Activated CD8-positive, alpha-beta memory T cell treated with anti-CD3 and anti-CD28 coated beads, Interleukin-2, amount 10 ng/mL, durations not matched to agents 7 days and 5 days (primary cell): ENCODE measurements at places on chromosomes 7 and 10. TPM values are rescaled to one million over a fixed set of nuclear protein-coding genes. Genes with fewer than 3 reads are reported as not detected.
A peak's percentile ranks its signal among the peaks of the same experiment; 100 is the strongest.

GRCh38 chr10:16756561-16757221 lies 60.5 kb downstream of the RSU1 start:
- H3K36me3 ChIP-seq, result peaks cover 15% of the 10 kb centered on the region
- H3K4me1 ChIP-seq, result no peaks in the 10 kb centered on the region
- no peak overlapping the region for H3K4me3 ChIP-seq
- H3K27ac ChIP-seq, result no peak overlapping the region
- no peaks in the 10 kb centered on the region for H3K27me3 ChIP-seq

PROSER2 gene
- 0.23 TPM for total RNA-seq

LIPM gene
- total RNA-seq, result not detected

DNA sequence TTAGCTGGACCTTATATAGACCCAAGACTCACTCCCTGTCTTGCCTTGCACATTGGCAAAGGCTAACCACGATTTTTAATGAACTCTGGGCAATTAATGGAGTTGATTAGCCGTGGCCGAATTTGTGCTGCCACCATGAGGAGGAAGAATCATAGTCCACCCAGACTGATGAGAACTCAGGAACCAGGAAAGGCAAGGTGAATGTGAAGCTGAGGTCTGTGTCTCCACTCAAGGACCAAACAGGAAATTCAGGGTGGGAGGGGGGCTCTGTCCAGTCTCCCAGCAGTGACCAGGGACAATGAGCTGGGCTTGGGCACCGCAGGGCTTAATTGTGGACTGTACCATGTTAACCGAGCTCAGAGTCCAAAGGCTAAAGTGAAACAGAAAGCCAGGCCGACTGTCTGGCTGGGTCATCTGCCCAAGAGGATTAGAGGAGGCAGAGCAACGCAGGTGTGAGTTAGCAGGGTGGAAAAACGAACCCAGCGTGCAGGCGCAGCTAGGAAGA lies 127.0 kb upstream of the JCAD start:
- H3K27ac ChIP-seq, result no peak overlapping the region
- H3K36me3 ChIP-seq, result no peaks in the 10 kb centered on the region
- H3K27me3 ChIP-seq, result peaks cover 19% of the 10 kb centered on the region
- no peak overlapping the region for H3K4me3 ChIP-seq
- H3K4me1 ChIP-seq, result no peaks in the 10 kb centered on the region

DNA sequence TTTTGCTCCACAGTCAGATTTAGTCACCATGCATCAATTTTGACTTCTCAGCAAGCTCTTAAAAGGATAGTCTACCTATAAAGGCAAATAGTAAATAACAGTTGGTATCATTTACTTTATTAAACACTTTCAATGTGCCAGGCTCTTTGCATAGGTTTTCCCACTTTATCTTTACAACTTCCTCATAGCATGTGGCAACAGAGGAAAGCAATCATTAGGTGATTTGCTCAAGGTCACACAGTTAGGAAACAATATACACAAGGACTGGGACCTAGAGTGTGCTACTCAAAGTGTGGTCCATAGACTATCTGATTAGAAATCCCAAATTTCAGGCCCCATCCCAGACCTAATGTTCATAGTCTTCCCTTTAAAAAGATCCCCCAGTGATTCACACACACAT lies 212.3 kb downstream of the MTERF1 start:
- no peak overlapping the region for H3K27ac ChIP-seq
- H3K4me3 ChIP-seq, result no peak overlapping the region
- no peaks in the 10 kb centered on the region for H3K27me3 ChIP-seq
- DNase-seq, result no peak

DNA sequence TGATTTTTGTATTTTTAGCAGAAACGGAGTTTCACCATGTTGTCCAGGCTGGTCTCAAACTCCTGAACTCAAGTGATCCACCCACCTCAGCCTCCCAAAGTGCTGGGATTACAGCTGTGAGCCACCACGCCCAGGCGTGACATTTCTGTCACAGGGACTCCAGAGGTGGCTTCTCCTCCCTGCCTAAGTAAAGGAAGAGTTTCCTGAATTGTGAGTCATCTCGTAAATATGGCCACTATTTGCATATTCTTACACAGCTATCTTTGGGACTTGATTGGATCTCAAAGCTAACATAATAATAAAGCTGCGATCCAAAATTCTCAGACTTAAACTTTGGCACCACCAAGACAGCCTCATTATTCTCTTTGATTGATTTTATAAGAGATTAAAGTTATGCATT lies 50.1 kb downstream of the ADARB2 start:
- H3K36me3 ChIP-seq, result no peaks in the 10 kb centered on the region
- H3K27me3 ChIP-seq, result no peaks in the 10 kb centered on the region

DNA sequence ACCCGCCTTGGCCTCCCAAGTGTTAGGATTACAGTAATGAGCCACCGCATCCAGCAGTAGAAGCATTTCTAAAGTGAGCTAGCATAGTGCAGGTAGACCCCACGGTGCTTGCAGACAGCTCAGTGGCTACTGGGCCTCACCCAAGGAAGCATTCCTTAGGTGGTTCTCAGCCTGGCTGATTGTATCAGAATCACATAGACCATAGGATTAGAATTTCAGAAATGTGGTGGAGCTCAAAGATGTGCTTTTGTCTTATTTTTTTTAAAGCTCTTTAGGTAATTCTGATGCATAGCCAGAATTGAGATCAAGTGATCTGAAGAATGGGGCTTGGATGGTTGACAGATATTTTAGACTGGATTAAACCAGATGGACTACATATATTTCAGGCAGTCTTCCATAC lies 10.9 kb downstream of the ANLN start:
- peaks cover 29% of the 10 kb centered on the region for H3K4me1 ChIP-seq
- no peak overlapping the region for H3K27ac ChIP-seq
- H3K27me3 ChIP-seq, result no peaks in the 10 kb centered on the region
- no peak overlapping the region for H3K4me3 ChIP-seq

GRCh38 chr7:16636555-16637101 lies 8.9 kb downstream of the ANKMY2 start:
- no peak overlapping the region for H3K4me3 ChIP-seq
- H3K4me1 ChIP-seq, result no peaks in the 10 kb centered on the region
- peaks cover 25% of the 10 kb centered on the region for H3K36me3 ChIP-seq
- no peak for DNase-seq

DNA sequence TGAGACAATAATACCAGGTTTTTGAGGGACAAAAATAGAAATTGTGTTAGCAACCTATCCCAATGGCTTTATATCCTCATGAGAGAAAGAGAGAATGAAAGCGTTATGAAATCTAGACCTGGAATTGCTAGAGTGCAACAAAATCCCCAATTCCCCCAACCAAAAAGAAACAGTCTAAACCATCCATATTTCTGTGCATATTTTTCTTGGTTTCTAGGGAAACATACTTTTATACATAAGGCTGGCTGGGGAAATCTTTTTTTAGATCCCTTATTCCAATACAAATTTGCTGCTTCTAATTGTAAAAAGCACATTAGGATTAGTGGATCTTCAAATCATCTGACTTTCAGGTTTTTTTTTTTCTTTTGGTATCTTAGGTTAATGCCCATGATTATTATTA lies 277.0 kb upstream of the SEMA3A start:
- H3K27ac ChIP-seq, result no peak overlapping the region
- H3K27me3 ChIP-seq, result no peaks in the 10 kb centered on the region
- H3K4me1 ChIP-seq, result no peaks in the 10 kb centered on the region
- no peaks in the 10 kb centered on the region for H3K36me3 ChIP-seq

GIMAP4 gene
- total RNA-seq, result 60.5 TPM

COL26A1 gene
- not detected for total RNA-seq

GBX1 gene
- not detected for total RNA-seq

GAD2 gene
- not detected for total RNA-seq

DDIT4 gene
- total RNA-seq, result 291 TPM

DNA sequence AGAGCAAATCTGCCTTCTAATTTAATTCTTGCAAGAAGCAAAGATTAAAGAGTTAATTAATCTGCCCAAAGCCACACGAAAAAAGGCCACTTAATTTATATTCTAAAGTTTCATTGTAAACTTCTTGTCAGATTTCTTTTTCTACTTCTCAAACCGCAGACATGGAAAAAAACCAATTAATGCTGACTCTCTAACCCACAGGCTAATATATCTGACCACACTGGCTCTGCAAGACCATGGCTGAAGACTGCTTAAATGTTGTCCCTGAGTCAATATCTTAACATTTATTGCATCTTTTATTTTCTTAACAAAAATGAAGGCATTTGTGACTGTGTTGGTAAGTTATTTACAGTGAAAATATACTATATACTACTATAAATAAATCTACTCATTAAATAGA lies 234.0 kb upstream of the SP8 start:
- no peak for DNase-seq
- H3K27ac ChIP-seq, result no peak overlapping the region
- H3K4me1 ChIP-seq, result no peaks in the 10 kb centered on the region

DNA sequence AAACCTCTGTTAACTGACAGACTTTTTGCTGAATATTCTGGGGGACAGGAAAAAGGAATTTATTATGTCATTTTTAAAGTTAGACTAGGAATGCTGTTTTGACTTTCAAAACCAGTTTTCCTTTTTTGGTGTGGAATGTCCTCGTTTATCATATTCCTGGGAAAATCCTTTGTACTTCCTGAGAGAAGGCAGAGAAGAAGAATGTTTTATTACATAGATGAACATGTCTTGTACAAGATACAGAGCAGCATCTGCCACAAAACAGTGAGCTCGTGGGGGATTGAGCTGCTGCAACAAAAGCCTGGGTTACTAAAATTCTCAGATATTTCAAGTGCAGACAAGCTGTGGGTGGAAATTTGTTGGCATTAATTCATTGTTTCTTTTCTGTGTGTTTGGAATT lies 20.2 kb downstream of the MCU start:
- H3K27ac ChIP-seq, result no peak overlapping the region
- peaks cover 6% of the 10 kb centered on the region for H3K36me3 ChIP-seq
- no peak overlapping the region for H3K4me3 ChIP-seq

MARCHF5 gene
- 26.4 TPM for total RNA-seq

PVRIG gene
- 63.2 TPM for total RNA-seq

C10orf105 gene
- total RNA-seq, result 0.26 TPM

DNA sequence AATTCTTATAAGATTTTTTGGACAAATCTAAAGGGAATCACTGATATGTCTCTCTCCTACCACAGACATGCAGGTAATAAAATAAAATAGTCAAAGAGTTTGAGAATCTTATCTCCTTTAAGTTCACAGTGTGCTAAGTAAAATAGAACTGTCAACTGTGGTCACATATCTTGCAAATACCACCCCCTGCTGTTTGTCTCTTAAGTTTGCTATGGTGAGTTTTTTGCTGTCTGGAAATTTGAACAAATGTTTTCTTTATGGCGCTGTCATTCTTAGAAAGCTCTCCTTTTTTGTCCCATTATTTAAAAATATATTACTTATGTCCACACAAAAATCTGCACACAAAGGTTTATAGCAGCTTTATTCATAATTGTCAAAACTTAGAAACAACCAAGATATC lies 19.6 kb downstream of the GIMAP5 start:
- peaks cover 6% of the 10 kb centered on the region for H3K36me3 ChIP-seq
- H3K27ac ChIP-seq, result peak overlapping the region; percentile 95
- peak; percentile 51 for DNase-seq
- no peak overlapping the region for H3K4me3 ChIP-seq
- peaks cover 46% of the 10 kb centered on the region for H3K4me1 ChIP-seq
- H3K27me3 ChIP-seq, result no peaks in the 10 kb centered on the region

NEURL1 gene
- 2.5 TPM for total RNA-seq

DNA sequence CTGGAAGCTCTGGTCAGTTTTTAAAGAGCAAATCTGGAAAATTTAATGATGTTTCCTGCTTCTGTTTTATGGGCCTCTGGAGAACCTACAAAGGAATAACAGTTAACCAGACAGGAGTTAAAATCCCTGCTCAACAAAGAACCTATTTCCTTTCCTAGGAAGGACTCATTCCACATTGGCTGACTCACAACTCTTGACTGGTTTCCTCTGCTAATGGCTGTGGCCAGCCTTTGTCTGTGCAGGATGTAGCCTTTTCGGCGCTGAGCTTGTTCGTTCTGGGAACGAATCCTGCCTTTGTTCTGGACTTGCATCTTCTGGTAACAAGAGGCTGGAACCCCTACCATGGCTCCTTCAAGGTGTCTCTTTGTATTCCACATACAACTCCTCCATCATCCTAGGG lies 112.8 kb upstream of the PDCD4 start:
- peaks cover 4% of the 10 kb centered on the region for H3K36me3 ChIP-seq
- no peak overlapping the region for H3K27ac ChIP-seq
- DNase-seq, result no peak
- H3K4me1 ChIP-seq, result peaks cover 14% of the 10 kb centered on the region
- H3K27me3 ChIP-seq, result peaks cover 6% of the 10 kb centered on the region
- H3K4me3 ChIP-seq, result no peak overlapping the region

DNA sequence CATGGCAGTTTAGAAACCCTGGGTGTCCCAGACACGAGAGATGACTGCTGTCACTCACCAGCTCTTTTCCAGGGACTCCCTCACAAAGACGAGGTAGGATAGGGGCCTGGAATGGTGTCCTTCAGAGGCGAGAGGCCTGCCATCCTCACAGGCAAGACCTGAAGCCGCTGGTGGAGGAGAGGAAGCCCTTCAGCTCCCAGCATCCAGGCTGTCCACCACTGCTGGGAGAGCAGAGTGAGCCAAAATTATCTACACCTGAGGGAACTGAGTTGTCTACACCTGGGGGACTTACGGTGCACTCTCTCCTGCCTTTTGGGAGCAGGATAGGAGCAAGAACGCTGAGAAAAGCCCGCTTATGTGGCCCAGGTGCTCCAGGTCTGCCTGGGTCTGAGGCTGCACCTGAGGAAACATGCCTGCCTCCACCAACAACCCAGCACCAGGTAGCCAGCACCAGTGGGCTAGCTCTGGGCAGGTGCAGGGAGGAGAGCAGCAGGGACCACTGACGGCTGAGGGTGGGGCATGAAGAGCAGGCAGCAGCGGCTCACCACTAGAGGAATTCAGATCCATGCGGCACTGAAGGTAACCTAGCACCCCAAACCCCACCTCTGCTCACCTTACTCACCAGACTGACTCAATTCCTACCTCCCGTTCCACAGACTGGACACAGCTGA lies 357.2 kb downstream of the SH2D4B start:
- H3K27ac ChIP-seq, result no peak overlapping the region
- no peak for DNase-seq
- no peaks in the 10 kb centered on the region for H3K4me1 ChIP-seq
- H3K4me3 ChIP-seq, result no peak overlapping the region
- H3K27me3 ChIP-seq, result no peaks in the 10 kb centered on the region

DNA sequence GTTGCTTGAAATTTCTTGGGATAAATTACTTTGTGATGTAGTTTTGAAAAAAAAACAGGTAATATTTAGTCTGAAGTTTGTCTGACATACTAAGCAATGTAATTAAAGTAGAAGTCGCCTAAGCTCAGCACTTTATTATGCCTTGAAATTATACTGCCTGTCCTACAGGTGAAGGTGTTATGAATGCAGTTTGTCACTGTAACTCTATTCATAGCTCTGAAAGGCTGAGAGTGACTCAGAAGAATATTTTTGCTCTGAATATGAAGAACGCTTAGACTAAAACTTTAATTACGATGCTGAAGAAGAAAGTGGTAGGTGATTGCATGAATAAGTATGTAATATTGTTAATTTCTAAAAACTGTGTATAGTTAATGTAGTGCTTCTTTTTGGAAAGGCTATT lies 9.2 kb downstream of the CFTR start:
- no peaks in the 10 kb centered on the region for H3K27me3 ChIP-seq
- H3K36me3 ChIP-seq, result no peaks in the 10 kb centered on the region
- no peak overlapping the region for H3K4me3 ChIP-seq
- H3K4me1 ChIP-seq, result no peaks in the 10 kb centered on the region
- no peak for DNase-seq

SPDYE5 gene
- 0.15 TPM for total RNA-seq
